ENCODE measurements at places on chromosomes 11 and 22.
A peak's percentile ranks its signal among the peaks of the same experiment; 100 is the strongest.

- DNase-seq, result peak; percentile 13
Observed at GRCh38 chr11:130652671-130653335, 204.4 kb downstream of the ADAMTS15 start.

DNA sequence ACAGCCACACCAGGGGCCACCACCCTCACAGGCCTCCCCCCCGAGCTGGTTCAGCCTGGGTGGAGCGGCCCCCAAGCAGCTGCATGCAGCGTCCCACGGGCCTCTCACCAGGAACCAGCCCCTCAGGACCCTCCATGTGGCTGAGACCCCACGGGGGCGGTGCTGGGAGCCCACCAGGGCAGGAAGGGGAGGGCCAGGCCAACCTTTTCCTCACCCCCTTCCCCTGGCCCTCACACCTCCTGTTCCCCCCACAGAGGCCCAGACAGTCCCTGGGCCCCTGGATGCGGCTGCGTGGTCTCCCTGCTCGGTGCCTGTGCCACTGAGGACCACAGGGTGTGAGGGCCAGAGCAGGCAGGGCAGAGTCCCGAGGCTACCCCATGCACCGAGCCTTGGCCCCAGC lies 46.5 kb downstream of the MOB2 start:
- DNase-seq, result no peak

- DNase-seq, result no peak
Observed at GRCh38 chr11:95255251-95256145, 24.5 kb upstream of the SESN3 start.

- DNase-seq, result no peak
Observed at GRCh38 chr11:112315057-112315720, 54.5 kb upstream of the PLET1 start.

DNA sequence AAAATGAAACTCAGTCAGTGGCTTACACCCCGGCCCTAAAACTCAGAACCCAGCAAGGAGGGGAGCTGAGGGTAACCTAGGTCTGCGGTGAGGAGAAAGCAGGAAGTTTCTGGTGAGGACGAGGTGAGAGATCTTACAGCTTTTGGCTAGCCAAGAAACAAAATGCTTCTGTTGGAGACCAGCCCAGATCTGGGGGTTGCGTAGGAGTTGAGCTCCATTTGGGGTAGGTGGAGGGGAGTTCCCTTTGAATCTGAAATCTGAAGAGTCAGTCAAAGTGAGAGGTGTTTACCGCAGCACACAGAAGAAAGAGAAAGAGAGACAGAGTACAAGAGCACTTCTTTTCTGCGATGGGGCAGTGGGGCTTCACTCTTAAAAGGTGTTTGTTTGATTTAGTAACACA lies 29.6 kb downstream of the EHF start:
- DNase-seq, result no peak

DNA sequence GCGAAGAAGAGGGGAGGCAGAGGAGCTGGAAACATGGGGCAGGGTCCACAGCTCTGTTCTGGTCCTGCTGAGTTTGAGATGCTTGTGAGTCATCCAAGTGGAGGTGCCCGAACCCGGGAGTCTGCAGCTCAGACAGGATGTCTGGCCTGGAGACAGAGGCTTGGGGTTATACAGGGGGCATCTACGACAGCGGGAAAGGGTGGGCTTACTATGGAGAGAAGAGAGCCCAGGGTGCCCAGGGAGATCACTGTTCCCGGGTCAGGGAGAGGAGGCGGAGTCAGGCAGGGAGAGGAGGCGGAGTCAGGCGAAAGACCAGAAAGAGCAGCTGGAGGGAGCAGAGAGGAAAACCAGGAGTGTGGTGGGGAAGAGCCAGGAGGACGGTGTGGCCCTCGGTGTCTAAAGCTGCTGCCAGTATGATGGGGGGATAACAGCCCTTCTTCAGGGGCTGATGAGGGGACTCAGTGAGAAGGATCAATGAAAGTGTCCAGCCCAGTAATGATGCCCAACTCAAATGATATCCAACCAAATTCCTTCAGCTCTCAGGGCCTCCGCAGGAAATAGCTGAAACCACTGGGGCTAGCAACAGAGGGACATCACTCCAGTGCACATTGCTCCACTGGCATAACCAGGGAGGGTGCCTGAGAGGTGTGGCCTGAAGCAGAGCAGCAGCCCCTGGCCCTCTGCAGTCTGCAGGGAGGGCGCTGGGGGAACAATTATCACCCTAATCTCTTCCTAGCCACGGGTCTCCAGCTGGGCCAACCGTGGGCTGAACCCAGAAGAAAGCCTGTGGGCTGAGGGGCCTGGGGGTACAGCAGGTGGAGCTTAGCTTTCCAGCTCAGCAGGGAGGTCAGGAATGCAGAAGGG lies 2.6 kb upstream of the LTBP3 start:
- DNase-seq, result peak; percentile 43

DNA sequence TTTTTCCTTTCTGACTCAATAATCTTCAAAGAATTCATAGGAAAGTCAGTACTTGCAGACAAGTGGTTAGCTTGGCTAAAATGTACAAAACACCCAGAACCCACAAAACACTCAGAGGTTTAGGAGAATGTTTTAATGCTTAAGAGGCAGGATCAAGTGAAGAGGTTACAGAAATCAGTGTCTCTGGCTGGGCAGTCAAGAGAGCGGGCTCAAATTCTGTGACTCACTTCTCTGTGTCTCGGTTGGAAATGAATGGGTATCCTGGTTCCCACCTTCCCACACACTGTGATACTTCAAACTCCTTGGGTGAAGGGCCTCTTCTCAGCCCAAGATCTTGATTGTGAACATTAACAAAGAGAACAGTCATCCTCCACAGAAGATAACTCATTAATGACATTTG lies 3.8 kb downstream of the MPEG1 start:
- DNase-seq, result peak; percentile 43

GRCh38 chr11:8886322-8886721 lies 24.7 kb upstream of the AKIP1 start:
- DNase-seq, result no peak

DNA sequence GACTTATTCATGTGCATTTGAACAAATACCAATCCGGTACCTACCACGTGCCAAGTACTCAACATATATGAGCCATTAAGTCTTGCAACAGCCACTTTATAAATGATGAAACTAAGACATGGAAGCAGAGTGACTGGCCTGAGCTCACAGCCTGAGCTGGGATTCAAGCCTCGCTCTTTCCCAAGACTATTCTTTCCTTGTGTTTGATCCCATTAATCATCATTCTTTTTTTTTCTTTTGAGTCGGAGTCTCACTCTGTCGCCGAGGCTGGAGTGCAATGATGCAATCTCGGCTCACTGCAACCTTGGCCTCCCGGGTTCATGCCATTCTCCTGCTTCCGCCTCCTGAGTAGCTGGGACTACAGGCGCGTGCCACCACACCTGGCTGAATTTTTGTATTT lies 119.3 kb downstream of the ABTB2 start:
- no peak for DNase-seq
